H9 (cell line): ENCODE measurements at places on chromosomes 16 and 17. TPM values are rescaled to one million over a fixed set of nuclear protein-coding genes. Genes with fewer than 3 reads are reported as not detected.
A peak's percentile ranks its signal among the peaks of the same experiment; 100 is the strongest.

CCL5 gene
- not detected in 2 replicates for total RNA-seq

GRCh38 chr17:13537167-13537731 lies 64.5 kb downstream of the HS3ST3A1 start:
- no peak for DNase-seq

DNA sequence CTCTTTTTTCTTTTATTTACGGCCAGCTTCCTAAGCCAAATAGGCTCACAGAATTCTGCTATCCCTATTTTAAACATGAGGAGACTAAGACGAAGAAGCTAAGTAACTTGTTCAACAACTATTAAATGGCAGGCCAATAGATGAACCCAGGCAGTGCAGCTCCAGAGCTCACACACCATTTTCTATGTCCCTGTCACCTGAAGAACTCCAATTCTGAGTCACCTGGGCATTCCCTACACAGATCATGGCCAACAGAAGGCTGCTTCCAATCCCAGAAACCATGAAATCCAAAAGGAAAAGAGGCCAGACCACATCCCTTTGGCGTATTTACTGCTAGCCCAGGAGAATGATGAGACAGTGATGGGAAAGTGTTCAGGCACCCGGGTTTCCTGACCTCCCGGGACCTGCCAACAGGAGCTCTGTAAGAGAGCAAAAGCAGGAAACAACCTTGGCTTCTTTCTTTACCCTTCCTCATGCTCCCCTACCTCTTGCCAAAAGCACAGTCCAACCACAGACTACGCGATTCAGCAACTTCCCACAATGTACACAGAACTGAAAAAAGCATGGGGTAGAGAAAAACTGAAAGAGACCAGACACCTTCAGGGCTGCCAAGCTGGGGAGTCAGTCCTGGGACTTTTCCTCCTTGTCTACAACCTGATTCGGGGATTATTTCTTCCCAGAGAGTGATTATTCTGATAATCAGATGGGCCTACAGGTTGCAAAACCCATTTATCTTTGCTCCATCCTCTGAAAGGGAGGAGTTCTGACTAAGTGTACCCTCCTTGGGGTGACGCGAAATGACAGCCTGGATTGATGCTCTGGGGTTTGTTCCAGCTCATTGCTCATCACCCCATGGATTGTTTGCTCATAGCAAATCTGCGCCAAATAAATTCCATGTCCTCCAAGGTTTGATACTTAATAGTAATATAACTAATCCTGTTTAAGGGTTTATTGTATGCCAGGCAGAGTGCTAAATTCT lies 47.8 kb upstream of the HAS3 start:
- no peak for DNase-seq

DNA sequence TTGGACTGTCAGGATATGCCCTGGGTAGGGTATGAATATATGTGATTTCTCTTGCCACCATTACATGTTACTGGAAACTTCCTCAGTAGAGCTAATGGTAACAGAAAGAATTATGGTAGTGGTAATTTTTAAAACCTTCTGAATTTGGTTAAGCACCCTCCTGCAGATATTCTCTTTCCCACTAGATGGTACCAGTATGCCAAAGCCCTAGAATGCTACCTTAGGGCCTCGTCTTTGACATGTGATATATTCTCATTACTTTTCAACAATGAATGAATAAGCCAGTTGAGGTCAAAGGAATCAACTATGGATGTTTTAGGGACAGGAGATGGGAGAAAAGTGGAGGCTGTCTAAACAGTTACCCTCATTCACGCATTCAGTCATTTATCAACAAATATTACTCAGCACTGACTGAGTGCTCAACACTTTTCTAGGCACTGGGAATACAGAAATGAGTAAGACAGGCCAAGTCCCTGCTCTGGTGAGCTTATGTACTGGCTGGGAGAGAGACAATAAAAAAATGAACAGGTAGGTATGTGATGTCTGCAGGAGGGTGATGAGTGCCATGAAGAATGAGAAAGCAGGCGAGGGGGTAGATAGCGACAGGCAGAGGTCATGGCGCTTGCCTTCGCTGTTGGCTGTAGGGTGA lies 14.7 kb downstream of the CDH13 start:
- DNase-seq, result no peak

DNA sequence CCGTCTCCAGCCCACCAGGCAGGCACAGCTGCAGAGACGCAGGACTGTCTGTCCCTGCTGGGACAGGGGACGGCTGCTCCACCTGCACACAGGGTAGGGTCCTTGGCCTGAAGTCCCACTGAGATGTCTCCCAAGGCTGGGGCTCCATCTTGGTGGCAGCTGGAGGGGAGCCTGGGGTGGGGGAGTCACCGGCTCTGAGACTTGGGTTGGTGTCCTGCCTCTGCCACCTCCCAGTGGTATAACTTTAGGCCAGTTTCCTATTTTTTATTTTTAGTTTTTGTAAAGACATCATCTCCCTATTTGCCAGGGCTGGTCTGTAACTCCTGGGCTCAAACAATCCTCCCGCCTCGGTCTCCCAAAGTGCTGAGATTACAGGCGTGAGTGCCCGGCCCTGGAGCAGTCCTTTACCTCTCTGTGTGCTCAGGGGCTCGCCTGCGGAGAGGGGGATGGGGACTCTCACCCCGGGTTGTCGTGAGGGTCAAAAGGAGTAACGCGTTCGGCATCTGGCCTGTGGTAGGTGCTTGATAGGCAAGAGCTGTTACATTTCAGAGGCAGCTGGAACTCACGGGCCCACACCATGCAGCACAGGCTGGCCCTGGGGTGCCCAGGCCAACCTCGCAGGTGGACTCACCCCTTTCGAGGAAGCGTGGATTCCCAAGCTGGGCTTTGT lies 46.6 kb upstream of the DOC2B start:
- no peak for DNase-seq

DNA sequence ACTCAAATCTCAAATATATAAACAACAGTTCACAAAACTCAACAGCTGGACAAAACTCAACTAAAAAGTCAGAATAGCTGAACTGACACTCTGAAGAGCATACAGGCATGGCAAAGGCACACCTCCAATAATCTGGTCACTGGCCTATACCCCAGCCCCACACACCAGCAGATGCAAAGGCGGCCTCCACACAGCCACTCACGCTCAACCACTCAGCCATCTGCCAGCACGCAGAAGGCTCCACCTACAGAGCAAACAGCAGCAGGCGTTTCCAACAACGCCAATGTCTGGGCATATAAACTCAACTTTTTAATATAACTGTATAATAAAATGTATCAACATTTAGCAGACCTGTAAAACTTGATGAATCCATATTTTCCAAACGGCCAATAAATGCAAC lies 17.2 kb downstream of the USP7 start:
- no peak for DNase-seq

KRTAP1-1 gene
- total RNA-seq, result not detected in 2 replicates

DNA sequence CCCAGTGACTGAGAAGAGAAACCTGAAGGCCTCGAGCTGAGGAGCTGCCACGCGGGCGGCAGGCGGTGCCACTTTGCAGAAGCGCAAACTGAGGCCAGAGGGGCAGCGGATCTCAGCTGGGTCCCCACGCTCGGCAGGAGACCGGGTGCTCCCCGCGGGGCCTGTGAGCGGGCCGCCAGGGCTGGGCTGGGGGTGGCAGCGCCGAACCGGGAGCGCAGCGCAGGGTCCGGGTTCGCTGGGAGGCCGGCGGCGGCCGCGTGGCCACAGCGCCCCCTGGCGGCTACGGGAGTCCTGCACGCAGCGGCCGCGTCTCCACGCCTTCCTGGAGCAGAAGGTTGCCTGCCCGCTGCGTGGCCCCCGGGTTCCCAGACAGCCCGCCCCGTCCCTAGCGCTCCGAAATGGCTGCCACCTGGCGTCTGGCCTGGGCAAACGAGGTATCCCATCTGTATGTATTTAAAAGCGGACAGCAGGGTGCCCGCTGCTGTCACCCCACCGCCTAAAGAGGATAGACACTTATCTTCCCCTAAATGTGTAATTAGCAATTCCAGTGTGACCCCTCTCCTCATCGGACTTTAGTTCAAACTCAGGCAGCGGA lies 96.1 kb upstream of the CDH5 start:
- peak; percentile 90 for DNase-seq

DNA sequence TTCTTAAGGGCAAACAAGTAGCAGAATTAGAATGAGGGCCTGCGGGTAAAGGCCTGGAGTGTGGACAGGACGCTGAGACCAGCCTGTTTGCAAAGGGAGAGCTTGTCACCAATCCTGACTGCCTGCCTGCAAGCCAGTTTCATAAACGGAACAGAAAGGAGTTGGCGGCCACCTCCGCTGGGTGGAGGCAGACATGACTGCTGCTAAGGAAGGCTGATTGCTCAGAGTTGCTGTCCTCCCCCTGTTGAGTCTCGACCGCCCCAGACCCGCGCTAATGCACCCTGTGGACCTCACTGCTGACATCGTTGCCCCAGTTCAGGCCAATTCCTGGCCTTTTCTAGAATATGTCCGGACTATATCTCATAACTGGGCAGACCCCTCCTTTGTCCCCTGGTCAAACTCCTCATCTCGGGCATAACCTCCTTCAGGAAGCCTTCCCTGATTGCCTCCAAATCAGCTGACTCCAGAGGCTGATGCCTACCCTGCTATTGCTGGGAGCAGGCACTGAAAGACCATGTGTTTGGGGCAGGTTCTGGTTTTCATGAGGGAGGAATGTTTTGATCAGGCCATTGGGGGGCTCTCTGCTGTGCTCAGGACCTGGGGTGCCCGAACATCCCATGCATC lies 153.0 kb upstream of the CIBAR2 start:
- DNase-seq, result no peak

DNA sequence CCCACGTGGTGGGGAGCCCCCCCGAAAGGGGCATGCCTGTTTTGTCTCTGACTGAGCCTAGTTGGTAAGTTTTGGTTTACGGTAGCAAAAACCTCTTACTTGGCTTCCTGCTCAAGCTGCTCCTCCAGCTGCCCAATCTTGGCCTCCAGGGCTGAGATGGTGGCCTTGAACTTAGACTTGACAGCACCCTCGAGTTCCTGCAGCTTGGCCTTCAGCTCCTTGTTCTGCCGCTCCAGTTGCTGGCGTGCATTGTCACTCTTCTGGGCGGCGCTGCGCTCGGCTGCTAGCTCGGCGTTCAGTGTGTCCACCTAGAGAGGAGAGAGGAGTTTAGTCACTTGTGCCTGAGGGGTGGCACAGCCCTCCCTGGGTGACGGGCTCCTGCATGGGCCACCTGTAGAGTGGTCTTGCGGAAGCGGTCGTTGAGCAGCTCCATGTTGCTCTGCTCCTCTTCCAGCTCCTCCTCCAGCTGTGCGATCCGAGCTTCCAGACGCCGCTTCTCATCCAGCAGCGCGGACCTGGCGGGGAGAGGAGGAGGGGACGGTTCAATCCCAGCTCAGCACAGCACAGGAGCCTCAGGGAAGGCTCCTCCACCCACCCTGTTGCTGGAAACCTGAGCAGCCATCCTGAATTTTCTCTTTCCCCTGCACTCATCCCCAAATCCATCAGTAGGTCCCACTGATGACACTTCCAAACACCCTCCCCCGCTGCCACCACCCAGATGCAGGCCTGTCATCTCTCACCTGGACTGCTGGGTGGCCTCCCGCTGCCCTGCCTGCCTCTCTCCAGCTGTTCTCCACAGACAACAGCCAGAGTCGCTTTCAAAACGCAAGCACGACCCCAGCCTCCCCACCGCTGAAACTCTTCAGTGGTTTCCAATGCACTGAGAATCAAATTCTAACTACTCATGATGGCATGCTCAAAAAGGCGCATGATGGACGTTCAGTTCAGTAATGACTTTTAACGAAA lies 44.6 kb downstream of the NDEL1 start:
- peak; percentile 31 for DNase-seq

- DNase-seq, result no peak
These were observed 5.3 kb downstream of the ZNF469 start for GRCh38 chr16:88387941-88388627.

- no peak for DNase-seq
These were observed 82.1 kb downstream of the IRX5 start for GRCh38 chr16:55012793-55013192.

- no peak for DNase-seq
These were observed 27.0 kb downstream of the IRX6 start for GRCh38 chr16:55350984-55351383.

MAP3K3 gene
- total RNA-seq, result 21.1 and 24.3 TPM in 2 replicates

- no peak for DNase-seq
These were observed 771.0 kb downstream of the KCNJ18 start for GRCh38 chr17:22463110-22463850.

ZPBP2 gene
- total RNA-seq, result not detected in 2 replicates

AGRP gene
- not detected in 2 replicates for total RNA-seq

DNA sequence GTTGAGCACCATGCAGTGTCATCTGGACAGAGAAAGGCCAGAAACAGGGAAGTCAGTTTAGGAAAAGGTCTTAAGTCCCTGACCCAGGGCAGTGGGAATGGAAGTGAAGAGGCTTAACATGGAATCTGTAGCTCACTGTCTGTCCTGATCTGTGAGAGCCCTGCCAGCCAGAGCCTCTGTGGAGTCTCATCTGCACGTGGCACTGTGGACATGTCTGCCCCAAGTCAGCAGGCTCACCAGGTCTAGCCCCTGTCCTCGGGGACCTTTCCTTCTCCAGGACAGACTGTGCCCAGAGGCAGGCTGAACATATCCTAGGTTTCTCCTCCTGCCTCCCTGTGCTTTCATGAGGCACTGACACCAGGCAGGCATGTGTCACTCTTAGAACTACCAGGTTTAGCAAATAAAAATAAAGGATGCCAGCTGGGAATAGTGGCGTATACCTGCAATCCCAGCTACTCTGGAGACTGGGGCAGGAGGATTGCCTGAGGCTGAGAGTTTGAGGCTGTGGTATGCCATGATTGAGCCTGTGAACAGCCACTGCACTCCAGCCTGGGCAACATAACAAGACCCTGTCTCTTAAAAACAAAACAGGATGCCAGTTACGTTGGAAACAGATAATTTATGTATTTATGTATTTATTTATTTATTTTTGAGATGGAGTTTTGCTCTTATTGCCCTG lies 22.4 kb downstream of the UNK start:
- no peak for DNase-seq

MYO15A gene
- total RNA-seq, result 2.3 and 2.5 TPM in 2 replicates

ASPA gene
- total RNA-seq, result not detected in 2 replicates

DNA sequence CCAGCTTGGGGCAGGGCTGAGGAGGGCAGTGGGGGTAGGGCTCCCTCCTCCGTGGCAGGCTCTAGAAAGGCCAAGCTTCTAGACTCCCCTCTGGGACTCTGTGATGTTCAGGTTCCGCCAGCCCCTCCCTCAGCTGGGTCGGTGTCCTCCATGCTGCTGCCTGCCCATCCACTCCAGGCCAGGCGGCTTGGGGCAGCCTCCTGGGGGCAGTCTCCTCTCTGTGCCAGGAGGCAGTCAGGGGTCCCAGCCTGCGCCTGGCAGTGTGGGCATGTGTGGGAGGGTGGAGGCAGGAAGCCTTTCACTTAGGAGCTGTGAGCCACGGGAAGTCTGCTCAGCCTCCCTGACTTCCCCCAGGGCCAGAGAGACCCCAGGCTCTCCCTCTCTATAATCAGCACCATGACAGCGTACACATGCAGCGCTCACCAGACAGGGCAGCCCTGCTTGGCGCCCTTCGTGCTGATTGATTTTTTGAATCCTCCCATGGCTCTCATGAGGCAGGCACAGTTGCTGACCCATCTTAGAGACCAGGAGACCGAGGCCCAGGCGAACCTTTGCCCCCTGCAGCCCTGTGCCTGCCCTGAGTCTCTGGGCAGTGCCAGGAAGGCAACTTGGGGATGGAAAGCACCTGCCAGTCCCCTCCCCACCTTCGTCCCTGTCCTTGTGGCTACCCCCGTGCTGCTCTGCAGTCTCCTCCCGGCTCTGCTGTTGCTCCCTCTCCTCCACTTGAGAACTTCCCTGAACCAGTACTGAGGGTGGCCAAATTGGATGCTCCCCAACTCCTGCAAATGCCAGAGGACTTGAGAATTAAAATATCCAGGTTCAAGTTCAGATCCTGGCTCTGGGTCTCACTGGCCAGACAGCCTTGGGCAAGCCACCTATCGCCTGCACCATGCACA lies 234.7 kb upstream of the GSE1 start:
- no peak for DNase-seq
